CD4-positive, alpha-beta T cell treated with Interleukin-6 for 4 hours (primary cell): ENCODE measurements at places on chromosomes 6 and 20.

DNA sequence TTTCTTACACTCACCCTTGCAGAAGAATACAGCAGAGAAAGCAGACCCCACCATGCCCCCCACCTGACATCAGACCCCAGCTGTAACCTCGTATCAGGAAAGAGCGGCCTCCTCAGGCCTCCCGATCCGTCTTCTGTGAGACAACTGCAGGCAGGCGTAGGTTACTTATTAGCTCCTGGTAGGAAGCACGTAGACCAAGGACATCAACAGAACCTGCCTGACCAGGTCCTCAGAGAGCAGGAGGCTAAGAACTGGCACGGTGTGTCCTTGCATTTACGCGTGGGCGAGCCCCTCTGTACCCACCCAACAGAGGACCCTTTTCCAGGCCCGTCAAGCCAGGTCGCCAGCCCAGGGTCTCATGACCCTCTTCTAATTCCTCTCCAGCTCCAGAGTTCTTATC, 51.0 kb downstream of the ABHD12 start:
- DNase-seq = no peak

DNA sequence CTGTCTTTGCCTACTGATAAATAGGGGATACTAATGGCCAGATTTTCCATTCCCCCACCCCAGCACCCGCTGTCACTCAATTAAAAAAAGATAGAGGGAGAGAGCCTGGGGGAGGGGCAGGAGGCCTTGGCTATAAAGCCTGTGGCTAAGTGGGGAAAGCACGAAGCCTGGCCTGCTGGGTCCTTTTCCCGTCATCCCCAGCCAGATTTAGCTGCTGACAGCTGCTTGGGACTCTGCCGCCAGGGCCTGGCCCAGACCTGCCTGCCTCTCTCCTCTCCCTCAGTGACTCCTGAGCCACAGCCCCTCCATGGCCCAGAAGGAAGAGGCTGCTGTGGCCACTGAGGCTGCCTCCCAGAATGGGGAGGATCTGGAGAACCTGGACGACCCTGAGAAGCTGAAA, at the start of gene APOBEC2:
TSS of gene APOBEC2 (plus strand) at position 162 of the 400 bp plus-strand sequence. CDS start at position 308, 146 bp downstream.
- no peak for DNase-seq

DNA sequence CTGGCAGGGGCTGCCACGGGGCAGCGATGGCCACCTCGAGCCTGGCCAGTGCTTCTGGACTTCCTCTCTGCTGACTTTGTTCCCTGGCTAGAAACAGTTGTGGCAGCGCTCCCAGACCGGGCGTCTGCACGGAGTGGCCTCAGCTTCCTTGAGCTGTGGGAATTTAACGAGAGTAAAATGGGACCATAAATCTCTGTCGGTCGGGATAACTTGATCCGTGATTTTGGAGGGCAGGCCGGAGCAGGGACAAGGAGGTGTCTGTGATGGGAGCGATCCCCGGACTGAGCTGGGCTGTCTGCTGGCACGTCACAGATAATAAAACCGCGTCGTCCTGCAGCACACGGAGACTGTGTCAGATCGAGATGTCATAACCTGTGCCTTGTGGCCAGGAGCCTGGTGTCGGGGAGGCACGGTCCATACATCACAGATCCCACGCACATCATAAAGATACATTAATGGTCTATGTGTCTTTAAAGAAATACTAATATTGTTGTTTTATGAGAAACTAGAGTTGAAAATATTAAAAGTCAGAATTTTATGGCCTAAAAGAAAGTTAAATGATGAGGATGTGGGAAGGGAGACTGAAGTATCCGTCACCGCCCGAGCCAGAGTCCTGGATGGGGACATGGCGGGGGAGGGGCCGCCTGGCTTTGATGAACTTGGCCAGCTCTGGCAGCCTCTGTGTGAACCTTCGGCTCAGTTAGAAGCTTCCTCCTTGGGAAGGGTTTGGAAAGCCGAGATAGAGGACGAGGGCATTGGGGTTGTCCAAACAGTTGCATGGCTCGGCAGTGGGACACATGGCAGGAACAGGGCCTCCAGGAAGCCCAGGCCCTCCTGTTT, 6.5 kb upstream of the RBBP8NL start:
- DNase-seq = no peak

GRCh38 chr6:96466147-96466863, 55.3 kb upstream of the UFL1 start:
- DNase-seq = no peak

DNA sequence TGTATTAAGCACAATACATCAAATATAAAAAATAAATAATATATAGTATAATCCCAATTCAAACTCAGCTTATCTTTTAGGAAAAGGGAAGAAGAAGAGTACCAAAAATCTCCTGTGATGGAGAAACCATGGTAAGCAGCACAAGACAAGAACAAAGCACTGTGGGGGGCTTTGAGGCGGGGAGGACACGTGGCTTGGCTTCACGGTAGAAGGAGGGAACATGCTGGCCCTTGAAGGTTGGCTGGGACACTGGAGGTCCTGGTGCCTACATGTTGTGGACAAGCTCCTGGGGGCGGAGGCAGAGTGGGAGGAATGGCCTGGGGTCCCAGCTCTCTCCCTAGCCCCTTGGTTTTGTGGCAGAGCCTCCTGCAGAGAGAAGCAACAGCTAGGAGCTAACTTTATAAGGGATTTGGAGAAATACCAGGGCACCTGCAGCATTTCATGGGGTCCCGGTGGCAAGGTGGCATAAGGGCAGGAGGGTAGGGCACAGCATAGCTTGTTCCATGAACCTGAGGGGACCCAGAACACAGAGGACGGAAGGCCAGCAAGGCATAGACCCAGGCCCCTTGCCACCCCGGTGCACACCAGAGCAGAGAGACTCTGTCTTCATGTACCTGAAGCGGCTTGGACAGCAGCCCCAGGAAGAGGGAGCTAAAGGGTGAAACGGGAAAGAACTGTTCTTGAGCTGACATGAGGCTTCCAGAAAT, 72.0 kb downstream of the LY86 start:
- DNase-seq = no peak

- DNase-seq = no peak
Measured at GRCh38 chr6:22848121-22848520, 278.8 kb downstream of the HDGFL1 start.

DNA sequence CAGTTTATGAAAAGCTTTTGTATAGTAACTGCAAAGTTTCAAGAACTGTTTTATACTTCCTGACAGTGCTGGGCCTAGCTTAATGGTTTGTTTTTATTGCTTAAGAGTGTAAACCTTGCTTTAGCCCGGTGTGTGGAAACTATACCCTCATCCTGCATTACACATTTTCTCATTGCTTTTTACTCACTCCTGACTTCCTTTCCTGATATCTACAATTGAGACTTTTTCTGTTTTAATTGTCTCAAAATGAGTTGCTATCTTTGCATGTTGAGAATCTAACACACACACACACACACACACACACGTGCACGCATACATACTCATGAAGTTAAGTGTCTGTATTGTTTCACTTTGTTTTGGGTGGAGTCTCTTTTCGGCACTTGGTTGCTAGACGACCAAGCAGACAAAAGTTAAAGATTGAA, 16.7 kb downstream of the BMP2 start:
- DNase-seq = no peak

- no peak for DNase-seq
Measured at GRCh38 chr20:60901831-60902230, 350.2 kb upstream of the CDH4 start.

- DNase-seq = no peak
Measured at GRCh38 chr6:135921188-135921587, 69.7 kb downstream of the PDE7B start.

- DNase-seq = no peak
Measured at GRCh38 chr6:11366934-11367637, 134.6 kb upstream of the NEDD9 start.

DNA sequence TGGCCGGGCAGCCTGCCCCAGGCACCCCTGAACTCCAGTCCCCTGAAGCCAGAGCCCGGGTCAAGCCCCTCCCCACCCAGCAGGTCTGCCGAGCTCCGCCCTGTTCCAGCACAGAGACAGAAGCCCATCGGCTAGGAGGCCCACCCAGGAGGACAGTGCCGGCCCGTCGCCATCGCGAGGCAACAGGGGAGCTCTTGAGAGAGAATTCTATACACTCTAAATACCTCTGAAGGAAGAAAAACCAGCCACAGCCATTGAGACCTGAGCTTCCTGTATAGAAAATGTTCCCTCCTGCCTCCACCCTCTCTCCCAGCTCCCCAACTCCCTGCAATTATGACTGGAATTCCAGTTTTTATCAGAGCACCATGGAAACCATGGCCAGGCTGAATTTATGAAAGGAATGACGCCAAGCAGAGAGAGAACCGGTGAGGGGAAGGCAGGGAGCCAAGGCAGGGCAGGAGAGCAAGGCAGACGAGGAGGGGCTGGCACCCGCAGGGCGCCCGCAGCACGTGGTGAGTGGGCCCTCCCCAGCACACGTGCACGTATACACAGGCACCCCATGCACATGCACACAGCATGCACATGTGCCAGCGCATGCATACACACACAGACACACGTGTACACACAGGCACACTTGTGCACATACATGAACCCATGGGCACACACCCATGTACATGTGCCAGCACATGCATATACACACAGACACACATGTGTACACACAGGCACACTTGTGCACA, 27.6 kb upstream of the MRGBP start:
- no peak for DNase-seq

DNA sequence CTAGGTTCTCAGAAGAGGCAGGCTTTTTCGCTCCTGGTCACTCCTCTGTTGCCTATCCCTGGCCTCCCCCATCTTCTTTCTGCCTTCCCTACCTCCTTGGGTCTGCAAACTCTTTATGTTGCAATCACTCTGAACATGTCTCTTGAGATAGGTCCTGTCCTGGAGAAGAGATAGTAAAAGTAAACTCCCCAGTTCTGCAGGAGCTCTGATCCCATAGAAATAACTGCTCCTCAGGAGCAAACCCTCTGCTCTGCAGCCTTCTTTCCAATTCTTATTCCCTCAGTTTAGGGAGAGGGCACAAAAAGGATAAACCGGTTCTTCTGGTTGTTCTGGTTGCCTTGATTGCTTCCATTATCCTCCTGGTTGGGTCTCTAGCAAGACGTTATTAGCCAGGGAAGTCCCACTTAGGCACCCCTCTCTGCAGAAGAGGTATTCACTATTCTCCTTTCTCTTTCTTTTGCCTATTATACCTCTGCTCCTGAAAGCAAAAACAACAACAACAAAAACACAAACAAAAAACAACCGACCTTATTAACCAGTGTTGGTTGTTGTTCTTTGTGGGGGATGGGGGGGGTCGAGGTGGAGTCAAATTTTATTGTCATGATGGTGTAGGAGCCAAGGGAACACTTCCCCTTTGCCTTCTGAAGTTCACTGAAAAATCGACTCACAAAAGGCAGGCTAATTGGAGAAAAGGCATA, 973 bp downstream of the TRIM38 start:
- DNase-seq = no peak

DNA sequence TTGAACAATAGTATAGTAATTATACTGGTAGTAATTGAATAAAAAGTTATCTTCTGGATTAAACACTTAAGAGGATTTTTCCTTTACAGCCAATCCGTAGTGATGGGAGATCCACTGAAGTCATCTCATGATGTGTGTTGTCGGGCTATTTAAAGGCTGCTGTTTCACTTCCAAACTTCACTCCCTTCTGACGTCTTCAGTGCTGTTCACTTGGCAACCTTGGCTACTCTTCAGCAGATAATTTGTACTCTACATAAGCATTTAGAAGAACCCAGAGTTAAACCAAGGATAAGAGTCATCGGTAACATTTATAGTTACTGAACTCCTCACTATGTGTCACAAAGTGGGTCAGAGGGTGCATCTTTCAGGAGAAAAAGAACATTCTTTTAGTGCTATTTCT, 179.1 kb upstream of the EYA4 start:
- no peak for DNase-seq

DNA sequence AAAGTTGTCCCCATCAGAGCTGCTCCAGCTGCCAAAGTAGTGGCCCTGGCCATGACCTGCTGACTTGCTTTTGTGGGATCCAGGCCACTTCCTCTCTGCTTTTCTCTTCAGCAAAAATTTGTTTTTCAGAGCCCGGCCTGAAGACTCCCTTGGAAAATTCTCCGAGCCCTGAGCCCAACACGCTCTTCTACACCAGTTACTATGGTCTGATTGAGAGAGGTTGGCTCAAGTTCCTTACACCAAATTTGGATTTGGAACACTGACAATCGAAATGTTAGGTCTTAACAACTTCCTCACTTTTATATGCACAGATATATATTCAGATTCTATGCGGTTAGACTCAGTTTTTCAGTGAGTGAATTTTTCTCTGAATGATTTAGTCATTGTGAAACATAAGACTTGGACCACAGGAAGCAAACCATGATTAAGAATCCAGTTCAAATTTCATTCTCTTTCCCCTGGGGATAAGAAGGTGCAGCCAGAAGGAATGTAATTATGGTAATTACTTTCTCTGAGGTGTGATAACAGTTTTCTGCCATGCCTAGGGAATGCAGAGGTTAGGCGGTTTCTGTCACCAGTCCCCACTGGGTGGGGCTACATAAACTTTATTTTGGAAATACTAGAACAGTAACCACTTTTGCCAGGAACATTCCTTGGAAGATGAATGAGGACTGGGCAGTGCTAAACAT, 365.2 kb downstream of the SYNE1 start:
- no peak for DNase-seq

GRCh38 chr20:33600981-33601380, 61.1 kb upstream of the C20orf144 start:
- DNase-seq = no peak

DNA sequence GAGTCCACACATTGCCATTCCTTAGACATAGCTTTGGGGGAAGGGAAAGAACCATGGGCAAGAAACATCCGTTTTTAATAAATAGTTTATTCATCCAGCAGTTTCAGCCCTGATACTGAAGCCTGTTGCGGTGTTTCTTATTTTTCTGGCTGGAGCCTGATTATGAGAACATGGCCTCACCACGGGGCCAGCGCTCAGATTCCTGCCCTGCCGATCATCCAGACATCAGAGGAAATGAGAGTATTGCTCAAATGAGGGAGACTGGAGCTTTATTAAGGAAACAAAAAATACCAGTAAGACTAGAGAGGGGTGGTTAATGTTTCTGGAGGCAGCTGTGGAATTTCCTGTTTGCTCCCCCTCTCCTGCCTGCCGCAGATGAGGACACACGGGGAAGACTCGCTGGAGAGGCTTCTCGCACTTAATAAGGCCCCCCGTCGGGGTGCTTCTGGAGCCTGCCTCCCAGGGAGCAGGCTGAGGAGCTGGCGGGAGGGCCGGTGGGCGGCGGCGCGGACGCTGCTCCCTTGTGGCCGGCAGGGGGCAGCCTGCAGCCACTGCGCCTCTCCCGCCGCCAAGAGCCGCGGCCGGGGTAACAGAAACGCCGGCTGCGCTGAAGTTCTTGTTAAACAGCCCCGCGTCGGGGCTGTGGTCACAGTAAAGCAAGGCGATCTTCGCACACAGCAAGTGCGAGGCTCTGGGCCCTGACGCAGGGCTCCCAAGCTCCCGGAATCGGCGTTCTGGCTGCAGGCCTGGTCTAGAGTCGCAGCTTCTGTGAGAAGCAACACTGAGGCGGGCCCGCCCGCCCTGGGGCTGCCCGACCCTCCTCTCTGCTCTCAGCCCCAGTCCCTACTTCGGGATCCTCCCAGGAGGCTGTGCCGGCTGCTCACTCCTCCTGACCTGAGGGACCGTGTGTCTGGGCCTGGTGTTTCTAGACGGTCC, 17.5 kb downstream of the LEMD2 start:
- DNase-seq = peak; percentile 69

- DNase-seq = peak; percentile 22
Measured at GRCh38 chr6:80094017-80094416, 12.5 kb upstream of the BCKDHB start.
